ENCODE measurements at places on chromosomes 6 and 20.

GRCh38 chr20:61561111-61561830 lies 309.2 kb downstream of the CDH4 start:
- DNase-seq, result no peak

- DNase-seq, result peak; percentile 60
These were observed 70.9 kb downstream of the LCA5 start for GRCh38 chr6:79466207-79466834.

GRCh38 chr6:135972586-135972985 lies 121.1 kb downstream of the PDE7B start:
- DNase-seq, result no peak

- no peak for DNase-seq
These were observed 586 bp upstream of the NUP153 start for GRCh38 chr6:17707371-17707651.

- peak; percentile 59 for DNase-seq
These were observed 1.5 kb downstream of the DLL1 start for GRCh38 chr6:170289180-170289931.

GRCh38 chr6:11929241-11929835 lies 82.8 kb upstream of the HIVEP1 start:
- DNase-seq, result no peak

DNA sequence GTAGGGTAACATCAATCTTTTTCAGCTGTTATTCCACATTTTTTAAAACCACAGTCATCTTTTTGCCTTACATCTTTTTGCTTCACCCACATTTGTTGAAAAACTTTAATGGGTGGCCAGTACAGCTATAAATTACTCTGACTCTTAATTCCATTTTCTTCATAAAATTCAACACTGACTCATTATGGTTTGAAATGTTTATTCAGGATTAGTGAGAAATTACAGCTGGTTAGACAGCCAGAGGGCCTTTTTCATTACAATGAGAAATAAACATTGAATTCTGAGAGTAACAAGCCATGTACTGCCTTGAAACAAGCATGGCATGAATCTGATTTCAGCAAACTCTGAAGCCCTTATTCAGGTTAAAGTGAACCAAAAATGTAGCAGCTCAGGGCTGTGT lies 19.5 kb downstream of the NDUFAF4 start:
- DNase-seq, result no peak

GRCh38 chr20:57395111-57395966 lies 4.1 kb downstream of the RBM38 start:
- peak; percentile 81 for DNase-seq

Measured in eye (tissue), 1 donor.